ENCODE measurements at places on chromosomes 7 and 10. TPM values are rescaled to one million over a fixed set of nuclear protein-coding genes. Genes with fewer than 3 reads are reported as not detected.

- DNase-seq, result peak; percentile 37
Observed at GRCh38 chr10:132665946-132666704, 119.8 kb downstream of the NKX6-2 start.

DNA sequence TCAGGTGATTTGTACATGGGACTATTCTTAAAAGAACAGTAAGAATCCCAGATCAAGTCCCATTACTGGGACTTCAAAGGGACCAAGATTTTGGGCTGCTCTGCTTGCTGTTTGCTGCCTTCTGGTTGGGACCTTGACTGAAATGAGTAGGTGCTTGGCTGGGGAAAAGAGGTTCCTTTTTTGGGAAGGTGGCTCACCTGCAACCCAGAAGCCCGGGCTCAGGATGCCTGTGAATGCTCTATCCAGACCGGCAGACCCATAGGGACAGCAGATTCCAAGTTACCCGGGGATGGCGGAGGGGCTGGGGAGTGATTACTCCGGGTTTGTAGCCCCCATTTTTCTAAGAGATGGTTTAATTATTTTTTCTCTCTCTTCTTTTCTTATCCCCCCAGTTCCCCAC lies 104.0 kb downstream of the CPXM2 start:
- DNase-seq, result no peak

DNA sequence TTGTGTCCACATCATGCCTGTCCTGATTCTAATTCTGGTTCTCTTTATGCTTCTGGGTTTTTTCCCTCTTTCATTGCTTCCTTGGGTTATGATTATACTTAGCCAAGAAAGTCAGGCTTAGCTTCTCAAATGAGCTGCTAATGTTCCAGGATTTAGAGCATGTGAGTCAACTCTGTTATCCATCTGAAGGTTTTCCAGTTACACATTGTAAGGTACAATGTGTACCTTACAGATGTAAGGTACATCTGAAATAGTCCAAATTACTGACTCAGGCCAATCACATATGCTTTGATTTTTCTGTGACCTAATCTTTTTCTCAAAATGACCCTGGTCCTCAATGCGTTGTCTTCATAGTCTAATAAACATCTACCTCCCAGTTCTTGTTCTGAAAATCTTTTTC lies 13.3 kb upstream of the MIOS start:
- no peak for DNase-seq

DNA sequence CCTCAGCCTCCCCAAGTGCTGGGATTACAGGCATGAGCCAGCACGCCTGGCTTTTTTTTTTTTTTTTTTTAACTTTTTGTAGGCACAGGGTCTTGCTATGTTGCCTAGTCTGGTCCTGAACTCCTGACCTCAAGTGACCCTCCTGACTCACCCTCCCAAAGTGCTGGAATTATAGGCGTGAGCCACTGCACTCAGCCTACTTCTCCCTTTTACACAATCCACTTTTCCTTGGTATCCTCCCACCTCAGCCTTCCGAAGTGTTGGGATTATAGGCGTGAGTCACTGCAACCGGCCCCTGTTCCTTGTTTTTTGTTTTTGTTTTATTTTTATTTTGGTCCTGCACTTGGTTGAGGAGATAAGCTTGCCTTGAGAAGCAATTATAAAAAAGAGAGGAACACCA lies 75.9 kb upstream of the KMT2C start:
- no peak for DNase-seq

DNA sequence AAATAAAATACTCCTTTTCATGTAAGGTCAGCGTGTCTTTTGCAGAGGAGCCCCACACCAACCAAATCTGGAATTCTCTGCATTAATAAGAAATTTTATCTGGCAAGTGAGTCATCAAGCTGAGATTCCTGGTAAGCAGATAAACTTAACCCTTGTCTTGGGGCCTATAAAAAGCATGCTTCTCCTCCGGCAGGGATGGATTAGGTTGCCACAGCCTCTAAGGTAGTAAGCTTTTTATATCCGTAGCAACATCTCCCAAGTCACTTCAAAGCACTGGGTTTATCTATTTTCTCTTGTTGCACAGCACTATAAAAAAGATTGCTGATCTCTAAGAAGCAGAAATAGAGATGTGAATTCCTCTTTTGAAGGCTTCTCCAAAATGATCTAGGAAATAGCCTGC lies 202.8 kb upstream of the NOBOX start:
- DNase-seq, result no peak

GRCh38 chr10:94013331-94013760 lies 19.6 kb downstream of the PLCE1 start:
- DNase-seq, result no peak

DNA sequence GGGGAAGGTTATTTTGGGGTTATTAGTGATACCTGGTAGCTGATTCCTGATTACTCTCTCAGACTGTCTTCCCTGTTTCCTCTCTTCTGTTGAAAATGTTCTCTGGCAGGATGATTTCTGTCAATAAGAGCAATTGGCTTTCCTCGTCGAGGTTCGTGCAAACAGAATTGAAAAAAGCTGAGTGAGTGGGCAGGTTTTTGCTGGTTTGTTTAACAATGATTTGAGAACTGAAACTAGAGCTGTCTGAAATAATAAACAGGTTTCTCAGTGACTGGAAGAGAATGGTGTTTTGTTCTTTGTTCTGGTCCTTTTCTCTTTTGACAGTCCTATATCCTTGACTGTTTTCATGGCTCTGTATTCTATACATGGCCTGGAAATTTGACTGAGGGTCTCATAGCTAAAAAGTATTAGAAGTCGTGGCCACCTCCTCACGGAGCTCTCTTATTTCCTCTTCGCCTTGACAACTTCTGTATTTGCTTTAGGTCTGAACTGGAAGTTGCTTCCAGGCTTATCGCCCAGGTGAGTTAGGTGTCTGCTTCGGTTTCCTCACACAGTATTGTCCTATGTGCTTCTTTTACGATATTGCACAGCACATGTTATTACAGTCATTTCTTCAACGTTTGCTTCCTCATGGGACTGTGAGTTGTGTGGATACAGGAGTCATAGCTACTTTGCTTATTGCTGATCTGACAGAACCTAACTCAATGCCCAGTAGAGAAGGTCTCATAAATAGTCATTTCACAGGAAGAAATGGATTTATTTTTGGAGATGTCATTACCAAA lies 403.6 kb downstream of the NRG3 start:
- DNase-seq, result no peak

GRCh38 chr10:44004913-44005787 lies 356.5 kb upstream of the ZNF32 start:
- DNase-seq, result no peak

GRCh38 chr10:126661841-126662515 lies 8.5 kb downstream of the C10orf90 start:
- no peak for DNase-seq

DNA sequence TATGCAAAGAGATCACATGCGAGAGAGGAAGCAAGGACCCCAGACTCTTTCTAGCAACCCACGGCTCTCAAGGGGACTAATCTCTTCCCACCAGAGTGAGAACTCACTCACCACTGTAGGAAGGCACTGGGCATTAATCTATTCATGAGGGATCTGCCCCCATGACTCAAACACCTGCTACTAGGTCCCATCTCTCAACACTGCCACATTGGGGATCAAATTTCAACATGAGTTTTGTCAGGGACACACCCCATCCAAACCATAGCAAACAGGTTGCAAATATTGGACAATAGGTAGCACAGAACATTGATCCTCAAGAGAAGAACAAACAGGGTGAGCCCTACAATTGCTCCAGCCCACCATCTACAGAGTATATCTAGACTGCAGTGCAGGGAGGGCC lies 740.6 kb downstream of the LRMDA start:
- DNase-seq, result no peak

DNA sequence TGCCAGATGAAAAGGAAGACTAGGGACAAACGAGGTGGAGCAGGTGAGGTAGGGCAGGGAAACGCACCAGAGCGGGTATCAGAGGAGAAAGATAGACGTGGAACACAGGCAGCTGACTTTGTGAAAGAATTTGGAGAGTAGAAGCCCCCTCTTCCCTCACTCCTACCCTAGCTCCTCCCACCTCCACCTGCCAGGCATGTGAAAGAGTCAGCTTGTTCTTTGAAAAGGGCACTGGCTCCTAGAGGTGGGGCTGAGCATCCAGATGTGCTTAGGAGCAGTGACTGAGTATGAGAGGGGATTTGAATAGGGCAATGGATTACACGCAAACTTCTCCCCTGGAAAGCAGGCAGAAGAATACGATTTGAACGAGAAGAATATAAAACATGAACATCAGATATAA lies 174.2 kb upstream of the INHBA start:
- no peak for DNase-seq

DNA sequence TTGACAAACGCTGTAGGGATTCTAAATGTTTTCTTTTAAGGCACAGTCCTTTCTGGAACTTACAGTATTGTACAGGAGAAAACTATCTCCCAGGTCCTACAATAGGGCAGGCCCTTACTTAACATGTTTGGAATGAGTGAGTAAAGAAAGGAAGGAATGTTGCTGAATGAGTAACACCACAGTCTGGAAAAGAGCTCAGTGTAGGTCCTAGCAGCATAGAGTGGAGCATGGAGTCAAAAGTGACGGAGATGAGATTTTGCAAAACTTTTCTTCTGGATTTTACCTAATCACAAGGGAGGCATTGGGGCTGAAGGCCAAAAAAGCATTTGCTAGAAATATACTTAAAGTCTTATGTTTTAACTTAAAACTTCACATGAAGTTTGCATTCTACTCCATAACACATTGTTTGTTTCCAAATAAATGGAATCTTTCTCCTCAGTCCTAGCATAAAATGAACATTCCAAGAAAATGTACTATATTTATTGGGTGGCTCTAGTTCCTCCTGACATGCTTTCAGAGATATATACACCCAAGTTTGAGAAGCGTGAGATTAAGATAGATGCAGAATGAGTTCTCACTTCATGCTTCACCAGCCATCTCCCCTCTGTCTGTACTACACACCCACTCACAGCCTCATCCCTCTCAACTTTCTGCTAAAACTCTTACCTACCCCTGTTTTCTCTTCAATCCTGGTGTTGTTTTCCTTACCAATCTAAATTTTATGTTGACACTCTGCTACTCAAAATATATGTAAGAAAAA lies 20.2 kb upstream of the ADD3 start:
- no peak for DNase-seq

GRCh38 chr7:14851610-14852009 lies 50.9 kb downstream of the DGKB start:
- DNase-seq, result no peak

DNA sequence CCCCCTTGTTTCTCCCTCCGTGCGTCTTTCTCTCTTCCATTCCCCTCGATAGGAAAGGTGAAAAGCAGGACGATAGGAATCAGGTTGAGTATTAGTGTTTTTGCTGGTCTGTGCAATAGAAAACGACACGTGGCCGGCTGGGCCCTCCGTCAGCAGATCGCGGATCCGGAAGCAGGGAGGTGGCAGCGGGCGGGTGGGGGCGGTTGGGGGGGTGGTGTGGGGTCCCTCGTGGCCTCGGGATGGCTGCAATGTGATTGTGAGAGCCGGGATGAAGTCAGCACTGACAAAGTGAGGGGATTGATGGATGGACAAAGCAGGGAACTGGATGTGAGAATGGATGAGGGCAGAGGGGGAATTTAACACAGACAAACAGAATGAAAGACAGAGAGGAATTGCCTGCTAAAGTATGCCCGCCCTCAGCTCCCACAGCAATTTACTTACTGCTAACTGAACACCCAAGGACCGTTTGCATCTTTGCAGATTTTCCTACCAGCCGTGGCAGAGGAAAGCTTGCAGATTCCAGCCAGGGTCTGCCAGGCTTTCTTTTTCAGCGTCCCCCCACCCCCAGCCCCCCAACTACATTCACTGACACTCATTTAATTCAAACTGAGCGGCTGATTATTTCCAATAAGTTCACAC lies 280.9 kb downstream of the LRMDA start:
- no peak for DNase-seq

- DNase-seq, result no peak
Observed at GRCh38 chr7:12896316-12896715, 208.9 kb downstream of the ARL4A start.

DNA sequence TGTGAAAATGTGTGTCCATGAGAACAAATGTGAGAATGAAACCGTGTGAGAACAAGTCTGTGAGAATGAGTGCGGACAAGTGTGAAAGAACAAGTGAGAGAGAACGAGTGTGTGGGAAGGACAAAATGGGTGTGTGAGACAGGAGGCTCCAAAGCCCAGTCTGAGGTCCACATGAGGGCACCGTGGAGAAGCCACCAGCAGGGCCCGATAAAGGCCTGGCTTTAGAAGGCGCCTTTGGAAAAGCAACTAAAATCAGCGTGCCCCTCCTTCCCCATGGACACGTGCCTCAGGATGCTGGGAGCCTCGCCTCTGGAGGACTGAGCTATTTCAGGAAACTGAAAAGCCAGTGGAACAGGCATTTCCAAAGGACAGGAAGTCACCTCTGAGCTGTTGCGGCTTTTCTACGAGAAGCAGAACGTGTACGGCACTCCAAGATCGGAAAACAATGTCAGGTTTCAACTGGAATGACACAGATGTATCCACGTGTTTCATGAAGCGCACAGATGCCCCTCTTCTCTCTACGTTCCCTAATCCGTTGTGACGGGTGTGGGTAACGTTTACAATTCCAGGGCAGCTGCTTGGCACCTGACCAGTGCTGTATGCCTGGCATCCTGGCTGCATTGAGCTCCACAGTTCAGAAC lies 46.4 kb downstream of the ESYT2 start:
- peak; percentile 13 for DNase-seq

GRCh38 chr10:46229144-46229563 lies 57.6 kb upstream of the ANTXRL start:
- no peak for DNase-seq

GRCh38 chr10:122864901-122865300 lies 14.5 kb downstream of the FAM24B start:
- no peak for DNase-seq

- no peak for DNase-seq
Observed at GRCh38 chr10:70747192-70747965, 37.8 kb downstream of the TBATA start.

- DNase-seq, result no peak
Observed at GRCh38 chr10:72470666-72471065, 115.9 kb upstream of the DNAJB12 start.

DNA sequence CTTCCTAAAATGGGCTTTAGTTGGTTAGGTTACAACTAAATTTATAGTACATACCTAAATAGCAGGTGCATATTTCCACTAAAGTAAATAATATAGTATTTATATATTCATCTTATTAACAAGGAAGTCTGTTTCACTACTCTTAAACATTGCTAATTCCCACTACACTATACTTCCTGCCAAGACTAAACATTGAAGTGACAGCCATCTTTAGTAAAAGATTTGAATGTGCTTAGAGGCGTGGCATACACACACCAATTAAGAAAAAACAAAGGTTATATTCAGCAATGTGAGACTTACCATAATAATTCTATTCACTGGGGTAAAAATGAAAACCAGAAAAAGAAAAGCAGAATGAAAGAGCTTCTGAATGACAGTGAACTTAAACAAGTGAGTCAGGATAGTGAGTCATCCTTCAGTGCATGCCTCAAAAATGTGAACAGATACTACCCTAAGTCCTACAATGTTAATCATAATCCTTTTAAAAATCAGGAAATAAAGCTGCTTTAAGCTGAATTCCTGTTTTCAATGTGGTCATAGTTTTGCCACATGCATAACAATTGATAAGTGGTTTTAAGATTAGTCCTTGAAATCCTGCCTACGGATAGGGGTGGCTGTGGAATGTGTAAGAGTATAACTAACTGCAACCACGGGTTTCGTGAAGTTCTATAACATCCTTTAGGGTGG lies 59.4 kb downstream of the USP6NL start:
- DNase-seq, result no peak

GRCh38 chr7:127845522-127846214 lies 185.6 kb downstream of the LRRC4 start:
- no peak for DNase-seq

PHYHIPL gene
- not detected for total RNA-seq

ADARB2 gene
- not detected for total RNA-seq

CFAP46 gene
- not detected for total RNA-seq

SEM1 gene
- total RNA-seq, result 17.4 TPM

PNLIPRP3 gene
- total RNA-seq, result not detected

SNX10 gene
- total RNA-seq, result 4.6 TPM

PRKAR2B gene
- total RNA-seq, result 0.42 TPM

RAPGEF5 gene
- 0.17 TPM for total RNA-seq
